Fibroblast of lung (primary cell): ENCODE measurements at places on chromosomes 13 and 19.
A peak's percentile ranks its signal among the peaks of the same experiment; 100 is the strongest.

GRCh38 chr13:48264058-48264457 is 31.1 kb downstream of the ITM2B start:
- no peak for DNase-seq
- H3K27me3 ChIP-seq: no peaks in the 10 kb centered on the region
- H3K4me1 ChIP-seq: no peaks in the 10 kb centered on the region
- H3K4me3 ChIP-seq: no peak overlapping the region
- H3K27ac ChIP-seq: no peak overlapping the region

- peak overlapping the region; percentile 6 for H3K4me3 ChIP-seq
- no peak overlapping the region for H3K27ac ChIP-seq
- no peaks in the 10 kb centered on the region for H3K27me3 ChIP-seq
Observed at GRCh38 chr19:9205501-9206113, 13.8 kb downstream of the OR7D4 start.

DNA sequence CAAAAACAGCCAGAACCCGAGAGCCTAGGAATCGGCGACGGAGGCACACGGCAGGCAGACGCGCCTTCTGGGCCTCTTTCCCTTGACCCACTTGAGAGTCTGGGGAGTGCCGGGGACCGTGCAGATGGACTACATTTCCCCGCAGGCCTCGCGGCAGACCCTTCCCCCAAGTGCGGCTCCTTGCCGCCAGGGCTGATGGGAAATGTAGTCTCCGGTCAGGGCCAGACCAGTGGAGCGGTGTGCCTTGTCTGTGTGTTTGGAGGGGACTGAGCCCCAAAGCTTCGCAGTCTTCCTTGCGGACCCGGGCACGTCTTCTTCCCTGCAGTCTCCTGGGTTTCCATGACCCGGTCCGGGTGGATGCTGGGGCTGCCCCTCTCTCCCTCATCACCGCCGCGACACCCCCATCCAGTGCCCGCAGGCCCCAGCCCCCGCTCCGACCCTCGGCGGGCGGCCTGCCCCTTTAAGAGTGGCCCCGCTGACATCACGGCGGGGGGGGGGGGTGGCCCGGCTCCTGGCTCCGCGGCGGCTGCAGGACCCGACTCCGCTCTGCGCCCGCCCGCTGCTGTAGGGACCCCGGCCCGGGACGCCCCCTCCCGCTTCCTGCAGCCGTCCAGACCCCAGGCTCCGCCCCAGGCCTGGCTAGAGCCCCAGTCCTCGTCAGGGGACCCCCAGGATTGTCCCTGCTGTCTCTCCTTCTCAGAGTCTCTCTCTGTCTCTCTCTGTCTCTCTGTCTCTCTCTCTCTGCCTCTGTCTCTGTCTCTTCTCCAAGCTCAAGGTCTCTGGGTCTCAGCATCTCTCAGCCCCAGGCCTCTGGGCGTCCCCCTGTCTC is 758 bp upstream of the CACNG7 start:
- H3K4me3 ChIP-seq: peak overlapping the region; percentile 6
- H3K27ac ChIP-seq: no peak overlapping the region

GRCh38 chr19:52191951-52192350 is 2.1 kb downstream of the PPP2R1A start:
- peak; percentile 5 for DNase-seq
- H3K4me1 ChIP-seq: peaks cover 8% of the 10 kb centered on the region
- H3K36me3 ChIP-seq: peaks cover 7% of the 10 kb centered on the region

- no peaks in the 10 kb centered on the region for H3K36me3 ChIP-seq
- H3K4me3 ChIP-seq: no peak overlapping the region
- peaks cover 7% of the 10 kb centered on the region for H3K27me3 ChIP-seq
- no peaks in the 10 kb centered on the region for H3K4me1 ChIP-seq
- no peak overlapping the region for H3K27ac ChIP-seq
- DNase-seq: no peak
Observed at GRCh38 chr19:34084396-34085145, 87.7 kb upstream of the LSM14A start.
